Skin of body (tissue), 3 donors: ENCODE measurements at places on chromosomes 11 and 22. TPM values are rescaled to one million over a fixed set of nuclear protein-coding genes. Genes with fewer than 3 reads are reported as not detected.

DNA sequence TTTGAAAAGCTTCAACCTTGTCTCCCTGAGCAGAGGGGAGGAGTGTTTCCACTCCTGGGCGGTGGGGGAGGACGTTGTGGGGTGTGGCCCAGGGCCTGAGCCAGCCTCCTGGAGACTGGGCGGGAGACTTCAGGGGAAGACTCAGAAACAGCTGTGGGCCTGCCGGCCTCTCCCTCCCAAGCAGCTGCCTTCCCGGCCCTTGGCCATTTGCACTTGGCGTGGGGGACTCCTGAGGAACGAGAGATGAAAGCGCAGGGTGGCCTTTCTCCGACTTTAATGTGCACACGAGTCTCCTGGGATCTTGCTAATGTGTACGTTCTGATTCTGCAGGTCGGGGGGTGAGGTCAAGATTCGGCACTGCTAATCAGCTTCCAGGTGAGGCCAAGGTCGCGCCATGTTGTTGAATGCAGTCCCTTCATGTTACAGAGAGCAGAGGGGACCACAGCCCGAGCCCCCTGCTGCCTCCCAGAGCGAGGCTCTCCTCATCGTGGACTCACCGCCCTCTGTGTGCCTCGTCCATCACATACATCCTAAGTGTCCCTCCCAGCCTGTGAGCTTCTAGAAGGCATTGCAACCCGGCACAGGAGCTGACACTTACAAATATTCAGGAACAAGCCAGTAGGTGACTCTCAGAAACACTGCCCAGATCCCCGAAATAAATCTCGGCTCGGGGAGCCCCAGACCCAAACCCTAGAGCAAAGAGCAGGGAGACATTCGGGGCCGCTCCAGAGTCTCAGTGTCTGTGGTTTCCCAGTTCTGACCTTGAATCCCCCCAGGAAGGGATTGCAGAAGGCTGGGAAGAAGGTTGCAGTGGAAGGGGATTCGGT is 7.7 kb downstream of the LIF start:
- DNase-seq = peak; percentile 20

DNA sequence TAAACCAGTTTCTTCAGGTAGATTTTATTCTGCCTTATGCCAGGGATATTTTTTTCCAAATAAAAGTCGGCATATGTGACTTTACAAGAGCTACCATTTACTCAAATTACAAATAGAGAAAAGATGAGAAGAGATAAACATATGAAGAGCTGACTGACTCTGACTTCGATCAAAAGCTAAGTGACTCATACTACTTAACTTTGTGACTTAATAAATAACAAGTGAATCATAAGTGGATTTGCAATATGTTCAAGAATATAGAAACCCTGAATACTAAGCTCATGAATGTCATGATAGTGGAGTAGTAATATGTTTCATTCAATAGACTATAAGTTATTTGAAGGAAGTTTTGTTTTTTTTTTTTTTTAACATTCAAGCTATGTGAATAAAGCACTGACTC is 130.5 kb upstream of the ANO3 start:
- DNase-seq = no peak

DNA sequence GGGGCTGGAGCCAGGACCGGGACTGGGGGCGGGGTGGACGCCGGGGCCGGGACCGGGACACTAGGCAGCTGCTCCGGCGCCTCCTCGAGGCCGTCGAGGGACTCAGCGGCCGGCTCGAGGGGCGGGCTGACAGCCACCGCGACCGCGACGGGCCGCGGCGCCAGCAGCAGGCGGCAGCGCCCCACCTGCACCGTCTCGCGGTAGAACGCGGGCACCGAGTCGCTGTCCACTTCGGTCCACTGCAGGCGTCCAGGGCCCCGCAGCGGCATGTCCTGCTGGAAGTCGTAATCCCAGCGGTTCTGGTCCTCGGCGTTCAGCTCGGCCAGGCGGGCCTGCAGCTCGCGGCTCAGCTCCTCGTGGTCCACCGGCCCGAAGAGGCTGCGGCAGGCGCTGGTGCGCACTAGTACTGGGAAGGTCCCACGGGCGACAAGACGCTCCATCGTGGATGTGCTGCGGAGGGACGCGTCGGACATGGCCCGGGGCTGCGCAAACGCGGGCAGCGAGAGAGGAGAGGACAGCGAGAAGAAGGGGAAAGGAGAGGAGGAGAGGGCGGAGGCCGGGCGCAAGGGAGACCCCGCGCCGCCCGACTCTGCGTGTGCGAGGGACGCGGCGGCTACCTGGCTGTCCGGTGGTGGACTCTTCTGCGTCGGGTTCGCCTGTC is 428 bp downstream of the CDKN1C start:
- no peak for DNase-seq

DNA sequence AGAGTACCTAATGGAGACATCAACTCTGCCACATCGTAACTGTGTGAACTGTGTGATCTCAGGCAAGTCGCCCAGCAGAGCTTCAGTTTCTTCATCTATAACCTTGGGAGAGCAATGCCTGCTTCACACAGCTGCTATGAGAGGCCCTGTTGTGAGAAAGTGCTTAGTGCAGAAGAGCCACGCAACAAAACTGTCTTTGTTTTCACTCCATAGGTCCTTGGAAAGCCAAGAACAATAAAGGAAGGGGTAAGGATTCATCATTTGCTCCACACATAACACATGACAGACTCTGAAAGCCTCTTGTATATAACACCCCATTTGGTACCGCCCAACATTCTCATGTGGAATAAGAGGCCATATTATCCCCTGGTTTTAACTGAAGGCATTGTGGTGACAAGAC is 231.9 kb upstream of the ISX start:
- DNase-seq = no peak

DNA sequence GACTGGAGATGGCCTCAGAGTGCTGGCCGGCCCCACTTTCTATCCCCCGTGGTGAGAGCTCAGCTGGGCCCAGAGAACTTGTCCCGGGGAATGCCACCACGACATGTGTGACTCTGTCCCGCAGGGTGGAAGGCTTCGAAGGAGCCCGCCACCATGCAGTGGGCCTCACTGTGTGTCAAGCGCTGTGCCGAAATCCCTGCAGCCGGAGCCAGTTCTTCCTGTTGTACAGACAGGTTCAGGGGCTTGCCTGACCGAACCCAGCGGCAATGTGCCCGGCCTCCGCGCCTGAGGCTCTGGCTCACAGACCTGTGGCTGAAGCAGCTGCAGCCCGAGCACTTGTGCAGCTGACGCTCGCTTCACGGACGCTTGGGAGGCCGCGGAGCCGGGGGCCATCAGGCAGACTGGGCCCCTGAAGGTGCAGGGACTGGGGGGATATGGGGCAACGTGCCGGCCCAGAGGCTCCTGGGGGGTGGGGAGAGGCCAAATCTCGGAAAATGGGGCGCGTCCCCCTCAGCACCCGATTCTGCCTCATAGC is 650 bp downstream of the PPM1F start:
- DNase-seq = no peak

GRCh38 chr22:24855794-24856193 is 49.8 kb downstream of the SGSM1 start:
- no peak for DNase-seq

DNA sequence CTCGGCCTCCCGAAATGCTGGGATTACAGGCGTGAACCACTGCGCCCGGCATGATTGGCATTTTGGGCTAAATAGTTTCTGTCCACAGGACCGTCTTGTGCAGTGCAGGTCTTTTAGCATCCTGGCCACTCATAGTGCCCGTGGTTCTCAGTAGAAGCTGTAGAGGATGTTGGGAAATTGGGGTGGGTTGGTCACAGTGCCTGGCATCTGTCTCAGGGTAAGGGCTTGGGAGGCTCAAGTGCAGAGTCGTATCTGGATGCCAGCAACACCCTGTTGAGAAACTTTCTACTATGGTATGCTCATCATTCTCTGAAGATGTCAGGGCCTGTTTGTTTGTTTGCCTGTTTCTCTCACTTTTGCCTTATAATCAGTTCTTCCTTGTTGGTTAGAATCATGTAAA is 21.9 kb downstream of the UBE2L3 start:
- DNase-seq = no peak

GRCh38 chr22:32448980-32449379 is 15.3 kb downstream of the BPIFC start:
- DNase-seq = no peak

DNA sequence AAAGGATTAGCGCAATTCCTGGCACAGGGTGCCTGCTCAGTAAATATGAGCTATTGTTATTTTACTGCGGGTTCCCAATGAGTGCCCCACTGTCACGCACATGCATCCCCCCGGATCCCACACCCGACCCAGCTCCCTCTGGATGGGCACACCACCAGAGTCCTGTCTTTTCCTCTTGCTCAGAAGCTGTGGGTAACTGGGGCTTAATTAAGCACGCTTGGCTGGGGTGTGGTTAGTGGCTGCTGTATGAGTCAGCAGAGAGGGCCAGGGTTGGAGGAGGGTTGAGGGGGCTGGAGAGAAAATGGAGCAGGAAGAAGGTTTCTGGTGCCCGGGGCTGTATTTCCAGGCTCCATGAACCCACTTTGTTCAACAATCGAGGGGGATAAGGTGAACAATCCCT is 30.3 kb upstream of the NECTIN1 start:
- DNase-seq = no peak

The GUCY1A2 gene
- total RNA-seq = 10.6 TPM

The C11orf97 gene
- total RNA-seq = not detected

- peak; percentile 45 for DNase-seq
These were observed 928 bp downstream of the FBXO7 start for GRCh38 chr22:32475468-32476010.

The GAS2L1 gene
- total RNA-seq = 5.7 TPM

The OR4A16 gene
- total RNA-seq = not detected

The ACAD8 gene
- 22.4 TPM for total RNA-seq

DNA sequence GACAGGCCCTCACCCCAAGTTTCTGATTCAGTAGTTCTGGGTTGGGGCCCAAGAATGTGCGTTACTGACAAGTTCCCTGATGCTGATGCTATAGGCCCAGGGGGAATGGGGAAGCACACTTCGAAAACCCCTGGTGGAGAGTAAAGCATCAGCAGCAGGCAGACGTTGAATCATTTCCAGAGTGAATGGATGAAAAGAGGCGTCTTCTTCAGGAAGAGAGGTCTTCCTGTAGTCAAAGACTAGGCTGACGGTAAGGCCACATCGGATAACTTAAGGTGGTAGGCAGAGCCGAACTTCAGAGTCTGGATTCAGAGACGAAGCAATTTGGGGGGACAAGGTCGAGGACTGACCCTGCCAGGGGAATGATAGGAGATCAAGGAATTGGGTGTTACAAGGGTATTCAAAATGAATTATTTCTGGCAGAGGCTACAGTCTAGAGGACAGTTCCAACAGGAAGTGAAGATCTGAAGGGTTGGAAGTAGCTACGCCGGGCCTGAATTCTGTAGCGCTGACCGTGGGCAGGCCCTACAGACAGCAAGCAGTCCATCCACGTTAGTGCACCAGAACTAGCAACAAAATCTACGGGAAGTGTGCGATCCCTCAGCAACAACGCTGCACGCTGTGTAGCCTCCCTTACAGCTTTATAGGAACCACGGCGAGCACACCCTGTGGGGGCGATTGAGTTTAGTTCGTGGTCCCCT is 862 bp upstream of the CENATAC start:
- DNase-seq = no peak

The PTPN5 gene
- 0.69 TPM for total RNA-seq

- DNase-seq = no peak
These were observed 40.3 kb upstream of the RASSF10 start for GRCh38 chr11:12968826-12969225.

- DNase-seq = no peak
These were observed 88.4 kb downstream of the CCDC81 start for GRCh38 chr11:86463120-86463519.

DNA sequence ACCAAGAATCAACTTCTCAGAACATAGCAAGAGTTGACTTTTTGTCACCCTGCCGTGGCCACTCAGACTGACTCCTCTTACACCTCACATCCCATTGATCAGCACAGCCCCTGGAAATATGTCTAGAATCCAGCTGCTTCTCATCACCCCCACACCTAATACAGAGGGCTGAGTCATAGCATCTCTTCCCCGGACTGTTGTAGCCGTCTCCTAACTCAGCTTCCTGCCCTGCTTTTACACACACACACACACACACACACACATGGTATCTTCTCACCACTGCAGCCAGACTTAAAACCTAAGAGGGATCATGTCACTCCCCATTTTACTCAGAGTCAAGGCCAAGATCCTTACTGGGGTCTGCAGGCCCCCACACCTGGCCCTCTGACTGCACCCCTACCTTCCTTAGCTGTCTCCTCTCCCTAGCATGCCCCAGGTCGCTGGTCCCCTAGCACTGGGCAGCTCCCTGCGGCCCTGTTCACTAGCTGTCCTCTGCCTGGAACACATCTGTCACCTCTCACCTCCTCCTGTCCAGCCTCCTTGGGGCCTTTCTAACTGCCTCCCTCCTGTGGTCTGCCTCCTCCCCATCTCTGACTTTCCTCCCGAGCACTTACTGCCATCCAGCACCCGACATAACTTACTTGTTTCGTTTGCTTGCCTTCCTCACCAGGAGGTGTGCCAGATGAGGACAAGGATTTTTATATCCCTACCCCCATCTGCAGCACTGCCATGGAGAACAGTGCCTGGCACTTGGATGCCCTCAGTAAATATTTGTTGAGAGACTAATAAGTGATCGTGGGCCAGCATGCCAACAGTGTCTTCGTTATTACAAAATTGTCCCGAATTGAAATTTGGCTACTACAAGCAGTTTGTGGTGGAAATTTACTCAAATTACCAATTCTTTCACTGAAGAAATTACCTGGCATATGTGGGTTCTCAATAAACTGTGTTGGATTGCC is 61.9 kb downstream of the BMAL1 start:
- DNase-seq = no peak

GRCh38 chr11:33706546-33706945 is 5.9 kb upstream of the C11orf91 start:
- DNase-seq = no peak

The SLC22A25 gene
- 0.10 TPM for total RNA-seq

- DNase-seq = peak; percentile 38
These were observed 1.2 kb upstream of the CD59 start for GRCh38 chr11:33737362-33737821.

DNA sequence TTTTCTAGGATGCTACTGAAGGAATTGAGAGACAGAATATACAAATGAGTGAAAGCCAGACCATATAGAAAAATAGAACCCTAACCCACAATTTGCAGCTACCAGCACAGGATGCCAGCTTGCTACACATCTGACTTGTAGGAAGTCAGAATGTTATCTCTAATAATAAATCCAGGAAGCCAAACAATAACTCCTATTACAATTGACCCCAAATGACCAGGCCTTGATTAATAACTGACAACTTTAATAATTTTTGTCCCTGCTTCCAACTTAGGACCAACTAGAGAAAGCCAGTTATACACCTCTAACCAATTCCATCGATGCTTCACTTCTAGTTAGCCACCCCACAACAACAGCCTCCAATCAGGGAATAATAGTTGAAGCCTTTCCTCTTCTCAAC is 193.4 kb downstream of the CASP12 start:
- DNase-seq = no peak

- DNase-seq = peak; percentile 29
These were observed 49.7 kb downstream of the FDX1 start for GRCh38 chr11:110479108-110480101.
